ENCODE measurements at places on chromosomes 4 and X.

DNA sequence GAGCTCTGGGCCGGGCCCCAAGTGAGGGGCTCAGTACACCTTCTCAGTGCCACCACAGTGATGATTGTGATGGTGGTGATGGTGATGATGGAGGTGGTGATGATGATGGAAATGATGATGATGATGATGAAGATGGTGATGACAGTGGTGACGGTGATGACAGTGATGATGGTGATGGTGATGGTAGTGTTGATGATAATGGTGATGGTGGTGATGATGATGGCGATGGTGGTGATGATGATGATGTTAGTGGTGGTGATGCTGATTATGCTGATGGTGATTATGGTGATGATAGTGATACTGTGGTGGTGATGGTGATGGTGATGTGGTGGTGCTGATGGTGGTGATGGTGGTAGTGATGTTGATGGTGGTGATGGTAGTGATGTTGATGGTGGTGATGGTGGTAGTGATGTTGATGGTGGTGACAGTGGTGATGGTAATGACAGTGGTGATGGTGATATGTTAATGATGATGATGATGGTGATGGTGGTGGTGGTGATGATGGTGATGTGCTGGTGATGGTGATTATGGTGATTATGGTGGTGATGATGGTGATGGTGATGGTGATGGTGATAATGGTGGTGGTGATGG lies 29.9 kb downstream of the HMX1 start:
- no peak for DNase-seq

DNA sequence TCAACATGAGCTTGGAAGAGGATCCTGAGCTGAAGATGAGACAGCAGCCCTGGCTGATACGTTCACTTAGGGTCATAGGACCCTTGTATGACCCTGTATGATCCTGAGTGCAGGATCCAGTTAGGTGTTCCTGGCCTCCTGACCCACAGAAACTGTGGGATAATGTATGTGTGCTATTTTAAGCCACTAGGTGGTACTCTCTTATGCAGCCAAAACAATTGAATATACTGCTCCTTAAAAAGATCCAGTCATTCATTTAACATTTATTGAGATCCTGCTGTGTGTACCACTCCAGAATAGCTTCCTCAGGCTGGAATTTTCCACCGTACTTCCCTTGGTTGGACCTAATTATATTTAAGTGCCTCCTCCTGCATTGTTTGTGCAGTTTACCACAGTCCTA lies 167.1 kb downstream of the AMELX start:
- no peak for DNase-seq

GRCh38 chrX:115259238-115259875 lies 25.5 kb upstream of the LRCH2 start:
- DNase-seq, result no peak

DNA sequence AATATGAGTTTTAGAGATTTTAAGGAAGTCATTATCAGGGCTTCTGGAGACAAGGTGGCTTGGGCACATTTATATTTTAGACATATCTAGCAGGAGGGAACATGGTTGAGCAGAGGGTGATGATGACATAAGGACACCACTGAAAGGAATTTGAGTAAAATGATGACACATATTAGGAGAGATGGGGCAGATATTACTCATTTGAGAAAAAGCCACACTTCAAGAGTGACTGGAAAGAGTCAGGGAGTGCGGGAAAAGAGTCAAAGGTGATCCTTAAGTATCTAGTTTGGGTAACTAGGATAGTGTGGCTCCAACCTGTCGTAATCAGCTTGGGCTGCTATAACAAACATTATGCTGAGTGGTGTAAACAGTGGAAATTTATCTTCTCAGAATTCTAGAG lies 377.7 kb downstream of the PACRGL start:
- DNase-seq, result no peak

DNA sequence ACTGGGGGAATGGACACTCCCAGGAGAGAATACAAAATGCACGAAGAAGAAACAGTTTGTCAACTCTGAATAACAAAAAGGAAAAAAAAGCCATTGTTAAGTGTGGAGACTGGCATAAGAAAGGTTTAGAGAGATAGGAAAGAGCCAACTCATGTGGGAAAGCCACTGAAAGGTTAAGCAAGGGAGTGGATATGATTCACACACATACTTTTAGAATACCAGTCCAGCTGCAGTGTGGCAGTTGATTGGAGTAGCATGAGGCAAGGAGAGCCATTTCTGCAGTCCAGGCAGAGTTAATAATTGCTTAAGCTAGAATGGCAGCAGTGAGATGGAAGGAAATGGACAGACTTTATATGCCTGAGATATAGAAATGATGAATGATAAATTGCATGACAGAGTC lies 36.9 kb upstream of the ADAD1 start:
- DNase-seq, result no peak
